ENCODE measurements at places on chromosomes 16 and 17. TPM values are rescaled to one million over a fixed set of nuclear protein-coding genes. Genes with fewer than 3 reads are reported as not detected.

The CCT6B gene
- polyA plus RNA-seq: 5.4 TPM

The ABCA10 gene
- polyA plus RNA-seq: 6.0 TPM

The SOCS1 gene
- polyA plus RNA-seq: not detected

The CSH2 gene
- polyA plus RNA-seq: not detected

The DNAAF8 gene
- polyA plus RNA-seq: not detected

Data from Purkinje cell (primary cell).